ENCODE measurements at places on chromosomes 3 and 15.
A peak's percentile ranks its signal among the peaks of the same experiment; 100 is the strongest.

- no peak for DNase-seq
Observed at GRCh38 chr3:45560281-45560971, 34.1 kb upstream of the LIMD1 start.

GRCh38 chr15:77118882-77119321, 48.0 kb upstream of the TSPAN3 start:
- DNase-seq, result peak; percentile 6

DNA sequence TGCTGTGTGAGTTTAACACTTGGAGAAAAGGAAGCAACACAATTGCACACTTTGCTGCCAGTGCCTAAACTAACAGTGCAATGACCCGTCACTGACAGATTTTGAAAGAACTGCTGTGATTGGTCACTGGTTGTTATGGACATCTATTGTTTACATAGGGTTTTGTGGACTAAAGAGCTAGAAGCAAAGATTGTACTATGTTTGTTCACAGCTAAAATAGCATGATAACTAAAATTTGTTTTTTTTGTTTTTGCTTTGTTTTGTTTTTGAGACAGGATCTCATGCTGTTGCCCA, 112.4 kb upstream of the GOLGA8J start:
- DNase-seq, result no peak

DNA sequence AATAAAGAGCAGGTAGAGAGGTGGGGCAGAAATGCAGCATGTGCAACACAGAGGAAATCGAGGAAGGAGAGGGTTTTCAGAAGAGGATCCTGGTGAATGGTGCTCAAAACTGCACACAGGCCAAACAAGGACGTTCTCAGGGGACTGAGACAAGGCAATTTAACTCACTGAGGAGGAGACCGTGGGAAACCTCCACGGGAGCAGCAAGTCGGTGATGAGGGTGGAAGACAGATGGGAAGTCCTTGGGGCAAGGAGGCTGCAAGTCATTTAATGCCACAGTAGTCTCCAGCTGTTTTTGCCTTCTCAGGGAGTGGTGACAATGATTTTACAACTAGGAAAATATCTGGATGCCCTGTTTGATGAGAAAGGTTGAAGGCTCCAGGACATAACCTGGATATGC, 11.5 kb upstream of the PDIA5 start:
- DNase-seq, result no peak

GRCh38 chr3:115666920-115667737, 43.8 kb downstream of the GAP43 start:
- no peak for DNase-seq

GRCh38 chr3:64291345-64291744, 66.1 kb upstream of the PRICKLE2 start:
- DNase-seq, result no peak

- no peak for DNase-seq
Observed at GRCh38 chr3:38519651-38520050, 23.5 kb downstream of the EXOG start.

- no peak for DNase-seq
Observed at GRCh38 chr3:195821403-195822130, 9.8 kb upstream of the MUC4 start.

DNA sequence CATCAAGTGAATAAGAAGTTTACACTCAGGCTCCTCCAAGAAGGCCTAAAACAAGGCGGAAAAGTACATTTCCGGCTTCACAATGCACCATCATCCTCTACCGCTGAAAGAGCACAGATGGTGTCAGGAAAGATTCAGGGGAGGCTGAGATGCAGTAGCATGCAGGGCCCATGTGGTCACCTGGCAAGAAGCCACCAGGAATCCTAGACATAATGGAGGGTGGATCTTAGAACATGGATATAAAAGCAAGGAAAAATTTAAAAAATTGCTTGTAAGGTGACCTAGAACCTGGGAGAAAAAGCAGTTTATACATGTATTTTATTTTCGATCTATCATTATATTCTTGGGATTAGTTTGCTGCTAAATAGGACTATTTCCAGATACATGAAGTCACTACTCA, 21.9 kb upstream of the OTOL1 start:
- no peak for DNase-seq

GRCh38 chr3:69828817-69829216, 89.6 kb downstream of the MITF start:
- DNase-seq, result no peak

DNA sequence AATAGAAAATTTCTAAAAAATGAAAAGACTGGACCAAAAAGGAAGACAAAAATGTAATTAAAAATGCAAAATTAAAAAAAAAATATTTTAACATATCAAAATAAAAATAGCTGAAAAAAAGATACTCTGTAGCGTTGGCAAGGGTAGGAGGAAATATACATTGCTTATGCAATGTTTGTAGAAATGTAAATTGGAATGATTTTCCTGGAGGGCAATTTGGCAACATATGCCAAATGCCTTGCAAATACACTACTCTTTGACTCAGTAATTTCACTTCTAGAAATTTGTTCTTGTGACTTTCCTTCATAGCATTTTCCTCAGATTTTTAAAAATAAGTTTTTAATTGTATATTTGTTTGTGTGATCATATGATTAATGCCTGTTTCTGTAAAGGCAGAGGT, 296.6 kb downstream of the ZNF621 start:
- no peak for DNase-seq

DNA sequence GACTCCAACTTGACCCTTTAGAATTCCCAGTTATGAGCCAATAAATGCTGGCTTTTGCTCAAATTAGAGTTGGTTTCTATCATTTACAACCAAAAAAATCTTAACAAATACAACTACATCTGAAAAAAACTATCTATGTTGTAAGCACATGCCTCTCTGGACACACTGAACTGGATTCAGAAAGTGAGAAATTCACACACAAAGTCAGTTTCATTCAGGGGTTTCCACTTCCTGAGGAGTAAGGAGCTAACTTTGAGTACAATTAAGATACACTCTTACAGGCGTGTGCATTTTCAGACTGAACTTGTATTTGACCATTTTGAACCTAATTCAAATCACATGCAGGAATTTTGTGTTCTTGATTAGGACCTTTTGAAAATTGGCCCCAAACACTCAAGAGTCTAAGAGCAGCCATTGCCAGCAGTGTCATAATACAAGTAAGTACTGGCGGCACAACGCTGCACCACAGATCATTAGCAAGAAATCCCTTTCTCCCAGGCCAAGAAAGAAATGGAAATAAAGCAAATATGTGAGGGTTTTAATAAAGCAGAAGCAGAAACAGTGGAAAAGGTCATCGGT, 31.2 kb downstream of the LINS1 start:
- no peak for DNase-seq

DNA sequence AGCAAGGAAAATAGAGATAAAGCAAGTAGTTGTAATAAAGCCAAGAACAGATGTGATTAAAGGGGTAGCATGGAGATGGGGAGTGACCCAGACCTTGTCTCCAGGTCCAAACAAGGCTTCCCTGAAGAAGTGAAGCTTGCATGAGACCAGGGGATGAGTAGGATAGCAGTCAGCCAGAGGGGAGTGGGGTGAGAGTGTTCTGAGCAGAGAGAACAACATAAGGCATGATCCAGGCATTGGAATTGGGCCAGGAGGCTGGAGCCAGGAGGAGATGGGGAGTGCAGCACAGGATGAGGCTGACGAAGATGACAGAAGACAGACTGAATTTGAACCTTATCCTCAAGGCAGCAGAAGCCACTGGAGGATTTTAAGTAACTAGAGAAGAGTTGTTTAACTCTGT, 7.2 kb downstream of the TMOD2 start:
- no peak for DNase-seq

GRCh38 chr3:10224794-10225665, 23.2 kb upstream of the TATDN2 start:
- DNase-seq, result peak; percentile 40
